PC-3 (cell line): ENCODE measurements at places on chromosomes 4 and X. TPM values are rescaled to one million over a fixed set of nuclear protein-coding genes. Genes with fewer than 3 reads are reported as not detected.

DNA sequence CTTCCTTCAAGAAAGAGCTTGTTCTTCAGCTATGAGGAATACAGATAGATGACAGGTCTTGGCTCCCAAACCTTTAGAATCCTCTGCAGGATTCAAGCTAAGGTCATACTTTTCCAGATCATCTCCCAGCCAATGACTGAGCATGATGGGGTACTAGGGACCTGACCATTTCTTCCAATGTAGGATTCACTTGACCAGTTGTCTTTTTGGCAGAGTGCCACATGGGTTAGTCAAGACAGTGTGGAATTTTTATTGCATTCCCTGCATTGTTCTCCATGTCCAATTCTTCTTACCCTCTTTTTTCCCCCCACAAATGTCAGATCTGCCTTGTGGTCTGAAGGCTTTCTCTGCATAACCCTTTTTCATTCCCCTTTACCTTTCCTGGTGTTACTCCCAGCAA lies 99.5 kb downstream of the CCSER1 start:
- no peak overlapping the region for H3K4me3 ChIP-seq
- H3K36me3 ChIP-seq = no peaks in the 10 kb centered on the region
- H3K27me3 ChIP-seq = no peaks in the 10 kb centered on the region

GRCh38 chr4:165288639-165289422 lies 38.6 kb upstream of the MSMO1 start:
- H3K27me3 ChIP-seq = no peaks in the 10 kb centered on the region
- no peak overlapping the region for H3K4me3 ChIP-seq
- peak; percentile 28 for DNase-seq

DNA sequence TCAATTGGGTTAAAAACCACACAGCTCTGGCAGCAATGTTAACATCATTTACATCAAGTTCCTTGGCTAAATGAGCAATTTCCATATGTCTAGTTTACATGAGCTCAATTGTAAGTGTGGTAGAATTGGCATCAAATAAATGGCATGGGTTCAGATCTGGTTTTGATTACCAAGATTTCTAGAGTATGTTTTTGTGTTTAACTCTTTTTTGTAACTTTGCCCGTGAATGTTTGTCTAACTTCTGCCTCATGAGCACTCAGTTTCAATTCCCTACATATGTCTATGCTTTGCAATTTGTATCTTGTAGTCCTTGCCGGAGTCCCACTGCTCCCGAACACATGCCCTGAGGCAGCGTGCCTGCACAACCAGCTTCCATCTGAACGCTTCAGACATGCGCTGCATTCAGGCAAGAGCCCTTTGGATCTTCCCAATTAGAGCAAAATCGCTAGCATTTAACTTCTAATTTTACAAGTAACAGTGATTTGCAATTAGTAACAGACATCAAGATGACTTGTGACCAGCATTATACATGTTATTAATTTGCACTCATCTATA lies 644.4 kb downstream of the TRIML1 start:
- H3K4me1 ChIP-seq = no peaks in the 10 kb centered on the region
- DNase-seq = no peak
- H3K4me3 ChIP-seq = no peak overlapping the region
- no peak overlapping the region for H3K27ac ChIP-seq
- H3K27me3 ChIP-seq = no peaks in the 10 kb centered on the region

GRCh38 chr4:38859501-38859900 lies 2.9 kb upstream of the TLR6 start:
- no peaks in the 10 kb centered on the region for H3K27me3 ChIP-seq
- H3K4me1 ChIP-seq = peaks cover 15% of the 10 kb centered on the region
- no peak overlapping the region for H3K27ac ChIP-seq
- DNase-seq = no peak
- H3K4me3 ChIP-seq = no peak overlapping the region

DNA sequence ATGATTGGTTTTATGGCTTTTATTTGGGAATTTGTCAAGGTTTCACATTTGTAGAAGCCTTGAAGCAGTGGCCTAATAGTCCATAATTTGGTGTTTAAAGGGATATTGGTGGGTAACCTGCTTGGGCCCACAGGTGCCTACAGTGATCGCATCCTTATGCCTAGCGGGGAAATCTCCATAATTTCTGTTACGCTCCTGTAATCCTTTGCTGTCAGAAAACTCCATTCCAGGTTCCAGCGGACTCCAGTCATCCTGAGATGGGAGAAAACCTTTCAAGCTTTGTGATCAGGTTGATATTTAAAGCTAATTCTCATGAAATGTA lies 257.0 kb upstream of the JADE1 start:
- DNase-seq = no peak
- peaks cover 14% of the 10 kb centered on the region for H3K4me1 ChIP-seq
- peak overlapping the region; percentile 34; the same call in 1 of the 2 replicates for H3K27ac ChIP-seq
- H3K4me3 ChIP-seq = peak overlapping the region; percentile 76

DNA sequence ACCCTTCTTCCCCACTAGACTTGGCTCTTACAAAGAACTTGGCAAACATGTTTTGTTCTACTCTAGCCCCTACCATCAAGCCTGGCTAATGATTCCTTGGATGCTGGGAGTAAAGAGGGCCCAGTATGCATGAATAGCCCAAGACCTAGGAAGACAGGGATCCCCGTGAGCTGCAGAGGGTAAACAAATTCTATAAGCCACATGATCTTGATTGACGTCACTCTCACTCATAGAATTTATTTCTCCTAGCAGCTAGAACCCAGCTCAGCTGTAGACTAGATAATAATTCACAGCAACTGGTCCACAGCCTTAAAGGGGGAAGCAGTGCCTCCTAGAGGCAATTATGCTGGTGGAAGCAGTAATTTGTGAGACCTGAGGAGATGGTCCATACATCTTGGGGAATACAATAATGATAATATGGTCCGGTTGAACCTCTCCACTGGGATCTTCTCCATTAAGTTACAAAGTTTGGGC lies 16.1 kb upstream of the USO1 start:
- no peaks in the 10 kb centered on the region for H3K4me1 ChIP-seq
- no peak overlapping the region for H3K4me3 ChIP-seq
- peak; percentile 7 for DNase-seq
- no peak overlapping the region for H3K27ac ChIP-seq
- no peaks in the 10 kb centered on the region for H3K27me3 ChIP-seq

DNA sequence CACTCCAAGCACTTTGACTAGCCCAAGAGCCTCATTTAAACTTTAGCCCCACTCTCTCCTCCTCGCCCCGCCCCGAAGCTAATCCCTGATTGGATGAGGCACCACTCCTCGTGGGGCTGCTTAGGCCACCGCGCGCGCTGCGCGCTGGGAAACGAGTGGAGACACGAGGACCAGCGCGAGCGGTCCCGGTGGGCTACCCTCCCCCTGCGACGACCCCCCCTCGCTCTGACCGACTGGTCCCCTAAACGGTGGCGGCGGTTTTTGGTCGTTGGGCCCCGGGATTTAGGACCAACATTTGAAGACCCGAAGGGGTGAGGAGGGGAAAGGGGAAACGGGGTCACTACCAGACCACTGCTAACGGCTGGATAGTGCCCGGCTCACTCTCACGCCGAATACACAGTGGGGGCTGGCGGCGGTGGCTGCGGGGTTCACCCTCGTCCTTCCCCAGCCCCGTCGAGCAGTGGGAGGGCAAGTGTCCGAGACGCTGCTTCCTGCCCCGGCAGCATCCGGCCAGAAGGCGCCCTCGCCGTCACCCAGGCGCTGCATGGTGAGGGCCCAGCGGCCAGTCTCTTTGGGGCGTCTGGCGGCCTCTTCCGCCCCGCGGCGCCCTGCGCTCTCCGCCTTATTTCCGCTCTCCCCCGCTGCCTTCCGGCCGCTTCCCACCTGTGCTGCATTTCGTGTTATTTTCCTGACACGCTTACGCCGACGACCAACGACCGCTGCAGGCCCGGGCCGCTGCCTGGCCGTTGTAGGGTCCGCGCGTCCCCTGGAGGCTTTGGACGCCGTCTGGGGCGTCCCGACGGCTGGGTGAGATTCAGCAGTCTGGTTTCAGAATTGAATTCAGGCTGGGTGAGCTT lies at the start of gene RBM46:
TSS of gene RBM46 (plus strand) at position 147 of the 857 bp plus-strand sequence. CDS start 15,481 bp downstream, outside the sequence.
- peaks cover 9% of the 10 kb centered on the region for H3K27me3 ChIP-seq
- no peaks in the 10 kb centered on the region for H3K36me3 ChIP-seq
- DNase-seq = no peak

GRCh38 chr4:174437324-174437723 lies 85.0 kb downstream of the HPGD start:
- H3K36me3 ChIP-seq = no peaks in the 10 kb centered on the region
- no peaks in the 10 kb centered on the region for H3K27me3 ChIP-seq
- H3K4me1 ChIP-seq = peaks cover 18% of the 10 kb centered on the region
- peak; percentile 86 for DNase-seq
- H3K4me3 ChIP-seq = no peak overlapping the region

- no peak overlapping the region for H3K27ac ChIP-seq
- DNase-seq = no peak
- H3K4me3 ChIP-seq = no peak overlapping the region
- H3K4me1 ChIP-seq = peaks cover 20% of the 10 kb centered on the region
Measured at GRCh38 chrX:46255046-46255445, 290.2 kb downstream of the ZNF674 start.

DNA sequence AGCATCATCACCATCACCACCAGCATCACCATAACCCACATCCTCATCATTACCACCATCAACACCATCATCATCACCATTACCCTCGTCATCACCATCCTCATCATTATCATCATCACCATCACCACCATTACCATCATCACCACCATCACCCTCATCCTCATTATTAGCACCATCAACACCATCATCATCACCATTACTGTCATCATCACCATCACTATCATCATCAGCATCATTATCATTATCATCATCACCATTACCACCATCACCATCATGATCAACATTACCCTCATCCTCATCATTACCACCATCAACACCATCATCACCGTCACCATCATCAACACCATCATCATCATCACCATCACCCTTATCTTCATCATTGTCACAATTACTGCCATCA lies 51.7 kb downstream of the HTRA3 start:
- no peak for DNase-seq
- H3K27me3 ChIP-seq = no peaks in the 10 kb centered on the region
- peaks cover 11% of the 10 kb centered on the region for H3K4me1 ChIP-seq
- H3K4me3 ChIP-seq = no peak overlapping the region

DNA sequence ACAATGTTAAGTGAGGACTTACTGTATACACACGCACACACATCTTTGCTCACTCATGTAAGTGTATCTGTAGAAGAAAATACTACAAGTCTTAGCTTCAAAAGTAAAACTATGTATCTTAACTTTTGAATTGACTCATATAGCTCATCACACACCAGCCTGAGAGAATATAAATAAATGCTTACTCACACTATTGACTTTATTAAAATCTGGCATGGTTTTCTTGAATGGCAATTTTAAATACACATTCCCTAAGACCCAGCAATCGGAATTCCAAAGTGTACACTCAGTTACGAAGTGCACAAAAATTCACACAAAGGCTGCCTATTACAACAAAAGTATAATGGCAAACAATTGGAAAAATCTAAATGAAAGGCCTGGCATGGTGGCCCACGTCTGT lies 2.0 kb downstream of the ERCC6L start:
- H3K4me1 ChIP-seq = peaks cover 27% of the 10 kb centered on the region
- peak overlapping the region; percentile 62 for H3K27ac ChIP-seq
- H3K36me3 ChIP-seq = 0 out of 2 replicates have a peak, but pooled peaks cover 7% of the 10 kb centered on the region
- peak overlapping the region; percentile 33; the same call in 1 of the 2 replicates for H3K4me3 ChIP-seq
- DNase-seq = peak; percentile 77

- no peaks in the 10 kb centered on the region for H3K27me3 ChIP-seq
- H3K4me1 ChIP-seq = no peaks in the 10 kb centered on the region
- DNase-seq = no peak
Measured at GRCh38 chrX:9532349-9532748, 67.5 kb downstream of the TBL1X start.

- no peaks in the 10 kb centered on the region for H3K27me3 ChIP-seq
- no peak overlapping the region for H3K27ac ChIP-seq
- no peaks in the 10 kb centered on the region for H3K36me3 ChIP-seq
- no peaks in the 10 kb centered on the region for H3K4me1 ChIP-seq
- H3K4me3 ChIP-seq = no peak overlapping the region
Measured at GRCh38 chr4:112485930-112486329, 30.1 kb downstream of the NEUROG2 start.

- no peak overlapping the region for H3K4me3 ChIP-seq
- H3K27me3 ChIP-seq = no peaks in the 10 kb centered on the region
- no peaks in the 10 kb centered on the region for H3K36me3 ChIP-seq
Measured at GRCh38 chrX:133677123-133678063, 262.1 kb upstream of the GPC4 start.

DNA sequence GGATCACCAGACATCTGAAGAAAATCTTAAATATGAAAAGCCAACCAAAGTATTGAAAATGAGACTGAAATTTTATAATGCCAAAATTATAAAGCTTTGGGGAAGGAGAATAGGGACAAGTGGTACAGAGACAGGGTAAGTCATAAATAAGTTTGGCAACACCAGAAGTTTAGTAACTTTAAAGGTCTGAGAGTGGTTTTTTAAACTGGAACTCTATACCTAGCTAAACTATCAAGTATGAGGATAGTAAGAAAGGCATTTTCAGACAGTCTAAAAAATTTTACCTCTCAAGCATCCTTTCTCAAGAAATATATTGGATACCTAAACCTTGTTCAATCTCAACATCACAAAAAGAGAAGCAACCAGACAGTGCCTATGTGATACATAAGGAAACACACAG lies 92.4 kb downstream of the ANKRD17 start:
- no peak overlapping the region for H3K27ac ChIP-seq
- H3K4me1 ChIP-seq = peaks cover 9% of the 10 kb centered on the region
- H3K27me3 ChIP-seq = no peaks in the 10 kb centered on the region
- no peak overlapping the region for H3K4me3 ChIP-seq
- DNase-seq = no peak

GRCh38 chrX:41630091-41630490 lies 58.7 kb upstream of the GPR34 start:
- no peaks in the 10 kb centered on the region for H3K36me3 ChIP-seq
- DNase-seq = no peak
- H3K4me1 ChIP-seq = no peaks in the 10 kb centered on the region
- no peaks in the 10 kb centered on the region for H3K27me3 ChIP-seq
- no peak overlapping the region for H3K27ac ChIP-seq
- H3K4me3 ChIP-seq = no peak overlapping the region

- no peaks in the 10 kb centered on the region for H3K27me3 ChIP-seq
- no peaks in the 10 kb centered on the region for H3K4me1 ChIP-seq
- no peaks in the 10 kb centered on the region for H3K36me3 ChIP-seq
- no peak overlapping the region for H3K4me3 ChIP-seq
- peak; percentile 66 for DNase-seq
- H3K27ac ChIP-seq = no peak overlapping the region
Measured at GRCh38 chrX:96314985-96315384, 369.7 kb upstream of the DIAPH2 start.

GRCh38 chr4:17915439-17915838 lies 104.7 kb downstream of the NCAPG start:
- no peaks in the 10 kb centered on the region for H3K27me3 ChIP-seq
- H3K4me1 ChIP-seq = no peaks in the 10 kb centered on the region
- no peak overlapping the region for H3K27ac ChIP-seq
- DNase-seq = no peak
- H3K36me3 ChIP-seq = no peaks in the 10 kb centered on the region

The PRR32 gene
- not detected in 2 replicates for total RNA-seq

The GK2 gene
- total RNA-seq = not detected in 2 replicates

The PI4K2B gene
- total RNA-seq = 13.3 and 18.1 TPM in 2 replicates

The NEUROG2 gene
- not detected in 2 replicates for total RNA-seq

The SLC16A2 gene
- total RNA-seq = 8.5 and 11.1 TPM in 2 replicates

The VCX3A gene
- total RNA-seq = not detected in 2 replicates

The TENT5D gene
- total RNA-seq = 0.04 and 0.12 TPM in 2 replicates

The IL21 gene
- total RNA-seq = not detected in 2 replicates

The MAGEA2 gene
- not detected in 2 replicates for total RNA-seq
